PC-3 (cell line): ENCODE measurements at places on chromosomes 12 and 14. TPM values are rescaled to one million over a fixed set of nuclear protein-coding genes. Genes with fewer than 3 reads are reported as not detected.
A peak's percentile ranks its signal among the peaks of the same experiment; 100 is the strongest.

GRCh38 chr12:2411011-2411410, 358.2 kb downstream of the CACNA1C start:
- peaks cover 65% of the 10 kb centered on the region for H3K27me3 ChIP-seq
- no peak overlapping the region for H3K27ac ChIP-seq
- DNase-seq, result no peak

Gene SOX5
- total RNA-seq, result not detected in 2 replicates

DNA sequence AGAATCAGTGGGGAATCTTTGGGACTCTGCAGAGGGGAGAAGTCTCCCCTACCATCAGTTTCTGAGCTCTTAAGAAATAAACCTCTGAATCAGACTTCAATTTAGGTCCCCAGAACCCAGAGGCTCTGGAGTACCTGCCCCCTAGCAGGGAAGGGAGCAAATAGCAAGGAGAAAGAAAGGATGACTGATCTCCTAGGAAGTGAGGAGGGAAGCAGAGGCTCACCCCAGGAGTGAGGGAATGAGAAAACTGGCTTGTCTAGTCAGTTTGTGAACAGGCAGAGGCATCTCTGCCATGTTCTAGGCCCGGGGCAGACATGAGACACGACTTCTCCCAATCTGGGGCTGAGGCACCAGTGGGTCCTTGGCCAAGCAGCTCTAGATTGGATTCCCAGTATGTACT, 24.3 kb upstream of the SMUG1 start:
- H3K4me3 ChIP-seq, result no peak overlapping the region
- H3K4me1 ChIP-seq, result peaks cover 11% of the 10 kb centered on the region
- no peaks in the 10 kb centered on the region for H3K27me3 ChIP-seq
- no peak for DNase-seq

DNA sequence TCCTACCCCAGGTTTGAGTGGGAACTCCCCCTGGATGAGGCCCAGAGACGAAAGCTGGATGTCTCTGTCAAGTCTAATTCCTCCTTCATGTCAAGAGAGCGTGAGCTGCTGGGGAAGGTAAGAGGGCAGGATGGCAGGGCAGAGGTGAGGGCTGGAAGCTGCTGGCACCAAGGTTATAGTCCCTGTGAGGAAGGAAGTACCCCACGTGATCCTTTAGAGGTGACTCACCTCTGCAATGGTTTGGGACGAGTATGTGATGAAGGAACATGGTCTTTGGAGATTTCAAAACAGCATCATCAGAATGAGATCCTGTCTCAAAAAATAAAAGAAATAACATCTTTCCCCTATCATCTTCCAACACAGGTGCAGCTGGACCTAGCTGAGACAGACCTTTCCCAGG, 9.2 kb upstream of the MYL6B start:
- H3K27ac ChIP-seq, result no peak overlapping the region
- no peaks in the 10 kb centered on the region for H3K27me3 ChIP-seq

Gene TCL1B
- total RNA-seq, result not detected in 2 replicates

- no peaks in the 10 kb centered on the region for H3K27me3 ChIP-seq
- H3K27ac ChIP-seq, result peak overlapping the region; percentile 98
- peak overlapping the region; percentile 21; the same call in 1 of the 2 replicates for H3K4me3 ChIP-seq
Measured at GRCh38 chr12:116455540-116456329, 103.4 kb upstream of the MAP1LC3B2 start.

- DNase-seq, result no peak
- no peak overlapping the region for H3K4me3 ChIP-seq
- peaks cover 25% of the 10 kb centered on the region for H3K4me1 ChIP-seq
Measured at GRCh38 chr12:123944696-123945095, 27.9 kb downstream of the CCDC92 start.
